ENCODE measurements at places on chromosomes 1 and 21.
A peak's percentile ranks its signal among the peaks of the same experiment; 100 is the strongest.

GRCh38 chr1:6245869-6246496, 2.0 kb downstream of the HES3 start:
- DNase-seq = no peak

DNA sequence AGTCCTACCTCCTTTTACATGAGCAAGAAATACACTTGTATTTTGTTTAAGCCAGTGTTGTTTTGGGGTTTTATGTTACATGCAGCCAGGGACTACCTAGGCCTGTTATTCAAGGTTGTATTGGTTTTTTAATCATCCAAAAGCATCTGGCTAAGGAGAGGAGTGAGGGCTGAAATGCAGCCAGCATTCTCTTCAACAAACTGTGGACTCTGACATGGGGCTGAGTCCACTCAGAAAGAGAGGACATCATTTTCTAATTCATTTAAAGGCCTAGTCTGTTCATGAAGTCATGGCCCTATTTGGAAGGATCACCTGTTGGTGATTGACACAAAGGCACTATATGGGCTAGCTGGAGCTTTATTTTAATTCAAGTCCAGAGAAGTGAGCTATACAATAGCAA, 190.4 kb downstream of the TTLL7 start:
- DNase-seq = no peak

- no peak for DNase-seq
Measured at GRCh38 chr1:215118081-215118480, 35.5 kb downstream of the KCNK2 start.

- no peak for DNase-seq
Measured at GRCh38 chr1:54256522-54257345, 56.8 kb downstream of the MRPL37 start.

GRCh38 chr1:155006601-155007101, 4.0 kb downstream of the ZBTB7B start:
- DNase-seq = no peak

- no peak for DNase-seq
Measured at GRCh38 chr1:54012863-54013262, 5.1 kb downstream of the LDLRAD1 start.

- DNase-seq = no peak
Measured at GRCh38 chr1:238826891-238827290, 559.5 kb upstream of the CHRM3 start.

DNA sequence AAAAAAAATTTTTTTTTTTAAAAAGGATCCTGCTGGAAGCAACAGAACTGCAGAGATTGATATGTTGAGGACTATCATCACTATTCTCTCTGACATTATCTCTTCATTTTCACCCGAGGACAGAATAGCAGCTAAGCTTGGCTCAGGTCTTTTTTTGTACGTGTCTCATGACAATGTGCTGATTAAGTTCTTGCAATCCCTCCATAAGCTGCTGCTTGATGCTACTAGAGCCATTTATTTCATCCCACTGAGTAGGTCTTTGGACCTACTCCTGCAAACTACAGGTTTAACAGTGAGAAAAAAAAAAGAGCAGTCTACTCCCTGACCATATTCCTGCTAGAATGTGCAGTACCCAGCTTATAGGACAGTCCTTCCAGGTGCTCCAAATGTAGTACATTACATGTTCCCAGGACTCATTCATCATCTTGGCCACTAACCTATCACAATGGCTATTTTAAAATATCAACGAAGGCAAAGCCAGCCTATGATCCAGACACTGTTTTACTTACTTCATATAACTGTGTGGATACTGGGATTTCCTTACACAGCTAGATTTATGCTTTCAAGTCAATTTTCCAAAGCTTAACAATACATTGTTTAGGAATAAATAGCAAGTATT, 54.1 kb downstream of the ARHGAP29 start:
- DNase-seq = no peak

DNA sequence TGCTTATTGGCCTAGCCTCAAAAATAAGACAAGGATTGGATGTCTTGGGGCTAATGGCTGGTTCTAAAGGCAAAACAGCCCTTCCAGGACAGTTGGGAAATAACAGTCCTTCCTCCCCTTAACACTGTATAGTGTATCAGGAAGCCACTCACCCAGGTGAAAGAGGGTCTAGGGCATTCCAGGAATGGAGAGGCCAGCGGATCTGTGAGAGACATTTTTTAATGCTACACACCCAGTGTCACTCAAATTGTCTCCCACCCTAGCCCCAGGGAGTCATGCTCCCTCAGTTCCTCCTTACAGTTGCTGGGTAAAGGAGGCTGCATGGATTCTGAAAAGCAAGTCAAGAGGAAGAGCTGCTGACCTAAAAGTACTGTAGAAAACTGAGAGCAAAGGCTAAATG, 24.1 kb upstream of the EXO1 start:
- no peak for DNase-seq

GRCh38 chr21:46554431-46555224, 50.3 kb downstream of the S100B start:
- DNase-seq = no peak

DNA sequence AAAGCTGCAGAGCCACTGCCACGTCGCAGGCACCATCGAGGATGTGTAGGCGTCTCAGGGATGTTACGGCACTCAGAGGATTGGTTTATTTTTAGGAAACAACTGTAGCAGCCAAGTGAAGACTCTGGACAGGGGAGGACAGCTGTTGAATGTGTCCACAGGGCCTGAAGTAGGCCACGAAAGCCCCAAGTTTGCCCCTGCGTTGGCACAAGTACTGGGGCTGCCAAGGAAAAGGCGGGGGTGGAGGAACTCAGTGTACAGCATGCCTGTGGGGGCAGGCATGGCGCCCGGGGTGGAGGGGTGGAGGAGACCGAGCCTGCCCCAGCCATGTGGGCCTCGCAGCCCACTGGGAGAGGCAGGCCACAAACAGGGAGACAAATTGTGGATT, 89.7 kb downstream of the ADARB1 start:
- no peak for DNase-seq

GRCh38 chr1:155254714-155255242, 505 bp downstream of the ENTREP3 start:
- DNase-seq = no peak

DNA sequence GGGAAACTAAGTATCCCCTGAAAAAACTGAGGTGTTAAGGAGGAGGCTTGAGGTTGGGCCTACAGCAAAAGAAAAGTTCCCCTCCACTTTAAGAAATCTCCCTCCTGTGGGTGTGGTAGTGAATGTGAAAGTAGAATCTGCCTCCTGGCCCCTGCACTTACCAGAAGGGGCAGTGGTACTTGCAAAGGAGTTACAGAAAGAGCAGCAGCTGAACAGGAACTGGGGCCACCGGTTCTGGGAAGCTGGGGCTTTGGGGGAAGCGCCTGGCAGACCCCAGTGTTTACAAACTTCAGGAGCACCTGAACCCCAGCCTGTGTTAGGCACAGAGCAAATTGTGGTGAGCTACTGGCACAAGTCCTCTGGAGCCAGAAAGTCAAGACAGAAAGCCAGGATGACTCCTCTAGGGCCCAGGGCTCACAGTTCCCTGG, 250.2 kb upstream of the FGGY start:
- DNase-seq = no peak

DNA sequence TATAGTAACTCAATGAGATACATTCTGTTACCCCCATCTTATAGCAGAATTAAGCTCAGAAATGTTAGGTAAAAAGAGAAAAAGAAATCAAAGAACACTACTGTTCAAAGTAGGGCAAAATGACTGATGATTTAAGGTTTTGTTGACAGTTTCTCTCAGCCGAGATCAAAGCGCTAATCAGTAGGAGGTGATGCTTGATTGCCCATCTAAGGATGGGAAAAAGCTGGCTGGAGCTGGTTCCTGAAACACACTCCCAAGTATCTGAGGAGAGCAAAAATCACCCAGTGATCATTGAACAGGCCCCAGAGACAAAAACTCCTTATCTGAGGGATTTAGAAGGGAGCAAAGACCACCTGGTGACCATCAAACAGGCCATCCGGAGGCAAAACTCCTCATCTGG, 64.5 kb upstream of the CSF1 start:
- no peak for DNase-seq

- no peak for DNase-seq
Measured at GRCh38 chr21:42313501-42313969, 1.7 kb downstream of the TFF3 start.

DNA sequence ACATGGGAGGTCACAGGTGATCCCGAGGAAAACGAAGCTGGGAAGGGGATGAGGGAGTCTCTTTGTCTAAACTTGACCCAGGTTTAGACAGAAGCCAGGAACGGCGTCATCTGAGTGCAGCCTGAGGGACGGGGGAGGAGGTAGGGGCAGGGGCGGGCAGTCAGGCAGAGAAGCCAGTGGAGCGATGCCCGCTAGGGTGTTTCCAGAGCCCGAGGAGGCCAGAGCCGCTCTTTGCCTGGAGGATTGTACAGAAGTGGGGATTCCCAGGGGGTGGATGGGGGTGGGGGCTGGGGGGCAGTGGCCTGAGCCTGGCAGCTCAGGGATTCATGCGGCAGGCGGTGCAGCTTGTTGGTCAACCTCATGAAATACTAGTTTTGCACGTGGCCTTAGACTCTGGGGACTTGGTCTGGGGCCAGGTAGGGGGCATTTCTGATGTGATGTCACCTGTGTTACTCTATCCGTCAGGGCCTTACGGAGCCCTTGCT, 58.4 kb downstream of the VPS26C start:
- no peak for DNase-seq

DNA sequence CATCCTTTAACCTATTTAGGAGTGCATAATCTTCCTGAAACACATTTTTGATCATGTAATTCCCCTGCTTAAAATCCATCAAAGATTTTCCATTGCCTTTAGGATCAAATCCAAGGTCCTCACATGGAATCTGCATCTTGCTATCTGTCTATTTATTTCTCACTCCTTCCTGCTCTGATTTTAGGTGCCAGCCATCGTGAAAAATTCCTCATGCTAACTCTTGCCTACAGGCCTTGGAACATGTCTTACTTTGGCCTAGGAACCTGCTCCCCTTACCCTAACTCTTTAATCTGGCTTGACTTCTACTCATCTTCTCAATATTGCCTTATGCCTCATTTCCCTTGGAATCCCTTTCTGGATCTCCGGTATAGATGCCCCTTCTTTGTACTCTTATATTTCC, 1074.3 kb downstream of the TTLL7 start:
- DNase-seq = no peak

DNA sequence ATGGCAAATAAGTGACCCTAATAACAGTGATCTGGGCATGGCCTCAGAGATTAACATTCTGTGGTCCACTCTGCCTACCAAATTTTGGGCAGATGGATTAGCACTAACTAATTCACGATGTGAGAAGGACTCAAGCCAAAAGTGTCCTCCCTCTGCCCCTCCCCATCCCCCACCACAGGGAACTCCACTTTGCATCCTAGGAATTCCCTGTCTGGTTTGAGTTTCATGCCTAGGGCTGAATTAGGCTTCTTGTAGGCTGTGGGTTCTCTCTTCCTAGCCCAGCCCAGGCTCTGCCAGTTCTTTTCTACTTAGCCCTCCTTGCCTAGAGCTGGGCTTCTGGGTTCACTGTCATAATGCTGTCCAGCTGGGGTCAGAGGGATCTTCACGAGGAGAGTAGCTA, 64.1 kb downstream of the ATP2B4 start:
- no peak for DNase-seq

GRCh38 chr1:44801491-44802305, 1.5 kb downstream of the PLK3 start:
- no peak for DNase-seq

GRCh38 chr1:30879940-30880677, 28.4 kb downstream of the SDC3 start:
- peak; percentile 80 for DNase-seq

- no peak for DNase-seq
Measured at GRCh38 chr1:30473922-30474817, 249.2 kb downstream of the MATN1 start.

DNA sequence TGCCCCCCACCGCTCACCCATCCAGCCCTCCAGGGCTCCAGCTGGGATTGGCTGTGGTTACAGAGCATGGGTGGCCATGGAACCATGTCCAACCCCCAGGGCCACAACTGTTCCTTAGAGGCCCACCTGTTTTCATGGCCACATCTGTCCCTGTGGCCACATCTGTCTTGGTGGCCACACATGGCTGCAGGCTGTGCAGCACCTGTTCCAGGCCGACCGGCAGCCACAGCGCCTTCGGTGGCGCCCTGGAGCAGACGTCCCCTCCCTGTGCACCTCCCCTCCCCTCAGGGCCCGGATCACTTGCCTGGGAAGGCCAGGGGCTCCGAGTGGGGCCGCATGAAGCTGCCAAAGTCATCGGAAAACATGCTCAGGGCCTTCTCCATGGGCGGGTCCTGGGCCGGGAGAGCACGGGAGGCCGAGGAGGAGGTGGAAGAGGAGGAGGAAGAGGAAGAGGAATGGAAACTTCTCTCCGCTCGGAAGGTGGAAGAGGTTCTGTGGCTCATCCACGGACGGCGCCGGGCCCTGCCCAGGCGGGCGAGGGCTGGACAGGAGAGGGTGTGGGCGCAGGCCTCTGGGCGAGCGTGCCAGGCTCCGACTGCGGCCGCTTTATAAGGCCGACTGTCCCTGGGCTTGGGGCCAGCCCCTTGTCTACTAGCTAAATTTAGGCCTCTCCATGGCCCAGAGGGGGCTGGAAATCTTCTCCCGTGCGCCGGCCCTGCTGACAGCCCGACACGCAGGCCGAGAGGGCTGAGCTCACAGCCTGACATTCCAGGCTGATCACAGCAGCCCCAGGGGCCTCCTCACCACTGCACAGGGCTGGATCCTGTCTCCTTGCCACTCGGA, at the start of gene HSPB7:
TSS of gene HSPB7 (minus strand) at position 583 of the 843 bp plus-strand sequence. CDS start at position 503, 80 bp downstream.
- DNase-seq = no peak

DNA sequence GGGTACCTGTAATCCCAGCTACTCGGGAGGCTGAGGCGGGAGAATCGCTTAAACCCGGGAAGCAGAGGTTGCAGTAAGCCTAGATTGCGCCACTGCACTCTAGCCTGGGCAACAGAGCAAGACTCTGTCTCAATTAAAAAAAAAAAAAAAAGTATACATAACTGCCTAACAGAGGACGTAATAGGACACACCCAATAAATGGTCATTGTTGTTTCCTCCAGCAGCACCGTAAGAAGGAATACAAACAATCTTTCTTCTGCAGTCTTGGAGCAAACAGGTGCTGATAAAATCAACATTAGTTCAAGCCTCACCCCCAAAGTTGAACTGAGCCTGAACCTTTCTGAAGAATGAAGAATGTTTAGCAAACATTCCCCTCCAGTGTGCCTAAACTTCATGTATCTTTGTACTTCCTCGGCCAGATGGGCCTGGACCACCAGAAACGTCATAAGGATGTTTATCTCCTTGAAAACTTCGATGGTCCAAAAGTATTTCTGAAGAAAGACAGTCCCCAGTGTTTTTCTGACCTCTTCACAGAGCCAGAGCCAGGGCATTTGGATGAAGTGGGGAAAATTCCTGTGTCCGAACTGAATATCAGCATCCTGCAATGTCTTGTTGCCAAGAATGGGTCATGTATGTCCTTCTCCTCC, 136.8 kb upstream of the F3 start:
- no peak for DNase-seq

GRCh38 chr1:209618756-209619420, 33.3 kb downstream of the LAMB3 start:
- no peak for DNase-seq

DNA sequence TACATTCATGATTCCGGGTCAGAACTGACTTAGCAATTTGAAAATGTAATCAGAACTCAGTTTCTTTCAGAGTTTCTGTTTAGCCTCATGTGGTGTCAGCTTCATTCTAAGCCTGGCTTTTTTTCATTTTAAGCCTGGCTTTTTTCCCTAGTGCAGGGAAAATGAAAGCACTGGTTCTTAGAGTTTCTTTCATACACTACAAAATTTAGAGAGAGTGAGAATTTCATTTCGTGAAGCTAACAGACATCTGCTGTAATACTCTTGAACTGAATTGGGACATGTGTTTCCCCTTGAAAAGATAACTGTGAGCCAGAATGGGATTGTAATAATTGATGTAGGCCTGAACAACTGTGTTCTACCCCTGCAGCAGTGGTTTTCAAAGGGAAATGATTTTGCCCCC, 95.3 kb upstream of the KIAA0040 start:
- no peak for DNase-seq
